Bronchial smooth muscle cell (primary cell): ENCODE measurements at places on chromosomes 5 and 9. TPM values are rescaled to one million over a fixed set of nuclear protein-coding genes. Genes with fewer than 3 reads are reported as not detected.

Gene PANK3
- 12.0 and 18.4 TPM in 2 replicates for total RNA-seq

Gene KIAA1958
- total RNA-seq, result 0.32 and 0.34 TPM in 2 replicates

Gene SLC46A2
- not detected in 2 replicates for total RNA-seq

Gene TENT4A
- total RNA-seq, result 7.1 and 7.8 TPM in 2 replicates

Gene CHSY3
- total RNA-seq, result 0.77 and 1.3 TPM in 2 replicates

Gene NPR3
- total RNA-seq, result 12.0 and 74.7 TPM in 2 replicates

Gene PCDHB15
- total RNA-seq, result 0.32 and 0.60 TPM in 2 replicates

Gene AGXT2
- not detected in 2 replicates for total RNA-seq

Gene HMCN2
- under 0.01 and 0.09 TPM in 2 replicates for total RNA-seq

Gene SLC34A3
- total RNA-seq, result not detected in 2 replicates

Gene SRD5A1
- 13.6 and 26.8 TPM in 2 replicates for total RNA-seq
